AG04450 (cell line): ENCODE measurements at places on chromosomes 1 and 21. TPM values are rescaled to one million over a fixed set of nuclear protein-coding genes. Genes with fewer than 3 reads are reported as not detected.
A peak's percentile ranks its signal among the peaks of the same experiment; 100 is the strongest.

DNA sequence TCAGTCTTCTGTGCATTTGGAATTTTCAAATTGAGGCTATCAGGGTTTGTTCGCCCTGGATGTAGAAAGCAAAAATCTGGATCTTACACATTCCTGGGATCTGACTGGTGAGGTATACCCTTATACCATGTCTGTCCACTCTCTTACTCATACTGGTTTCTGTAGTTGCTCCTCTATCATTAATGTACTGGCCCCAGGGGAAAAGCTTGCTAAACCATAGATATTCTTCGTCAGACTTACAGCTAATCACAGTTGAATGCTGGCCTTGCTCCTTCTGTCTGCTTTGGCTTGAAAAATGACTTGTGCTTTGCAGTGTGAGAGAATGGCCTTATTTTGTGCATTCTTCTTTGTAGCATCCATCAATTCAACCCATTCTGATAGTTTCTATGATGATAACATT lies 30.5 kb downstream of the TBCE start:
- peak; percentile 51 for DNase-seq

Gene LRRC71
- not detected in 2 replicates for polyA plus RNA-seq

GRCh38 chr1:211371406-211372105 lies 44.9 kb downstream of the TRAF5 start:
- no peak for DNase-seq

GRCh38 chr1:106889583-106889982 lies 166.9 kb upstream of the PRMT6 start:
- DNase-seq = no peak

GRCh38 chr1:64427879-64428278 lies 42.0 kb upstream of the CACHD1 start:
- DNase-seq = no peak

GRCh38 chr1:36323636-36324352 lies at the start of gene EVA1B:
EVA1B (minus strand) TSS chr1:36323645; CDS start chr1:36323037, 608 bp downstream.
- no peak for DNase-seq

GRCh38 chr1:5943343-5944124 lies 48.7 kb downstream of the NPHP4 start:
- no peak for DNase-seq

DNA sequence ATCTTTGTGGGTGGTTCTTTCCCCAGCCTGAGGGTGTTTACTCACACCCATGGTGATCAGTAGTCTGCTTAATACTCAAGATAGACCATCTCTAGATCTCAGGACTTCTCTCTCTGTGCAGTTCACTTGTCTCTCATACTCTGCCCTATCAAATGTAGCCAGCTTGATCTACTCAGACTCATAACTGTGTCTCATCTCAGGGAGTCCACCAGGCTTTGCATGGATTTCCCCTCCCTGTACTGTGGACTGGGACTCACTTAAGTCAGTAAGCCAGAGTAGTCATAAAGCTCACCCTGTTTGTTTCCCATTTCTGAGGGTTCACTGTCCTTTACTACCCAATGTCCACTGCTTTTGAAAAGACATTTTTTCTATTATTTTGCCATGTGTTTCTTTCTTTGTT lies 41.8 kb downstream of the LYPLAL1 start:
- DNase-seq = no peak

DNA sequence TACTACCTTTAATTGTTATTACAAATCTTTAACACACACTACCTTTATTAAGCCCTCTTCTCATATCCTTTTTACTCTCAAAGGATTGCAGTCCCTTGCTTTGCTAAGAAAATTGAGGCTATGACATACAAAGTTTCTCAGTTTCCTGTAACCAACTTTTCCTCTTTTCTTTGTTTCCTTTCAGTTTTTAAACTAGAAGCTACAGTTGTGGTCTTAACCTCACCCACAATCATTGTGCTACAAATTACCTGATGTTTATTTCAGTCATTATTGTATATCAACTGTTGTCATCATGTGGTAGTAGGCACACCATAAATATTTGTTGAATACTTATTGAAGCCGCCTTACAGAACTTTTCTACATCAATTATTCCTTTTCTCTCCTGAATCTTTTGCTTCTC lies 51.8 kb downstream of the SLAMF6 start:
- DNase-seq = no peak
